Heart left ventricle (tissue), 16 donors: ENCODE measurements at places on chromosomes 1 and 21.

GRCh38 chr1:30232288-30232899 lies 491.0 kb downstream of the MATN1 start:
- no peak for DNase-seq

GRCh38 chr1:7302126-7302525 lies 469.0 kb upstream of the VAMP3 start:
- no peak for DNase-seq

- DNase-seq, result no peak
Observed at GRCh38 chr21:24424776-24425175, 1182.5 kb downstream of the MRPL39 start.

DNA sequence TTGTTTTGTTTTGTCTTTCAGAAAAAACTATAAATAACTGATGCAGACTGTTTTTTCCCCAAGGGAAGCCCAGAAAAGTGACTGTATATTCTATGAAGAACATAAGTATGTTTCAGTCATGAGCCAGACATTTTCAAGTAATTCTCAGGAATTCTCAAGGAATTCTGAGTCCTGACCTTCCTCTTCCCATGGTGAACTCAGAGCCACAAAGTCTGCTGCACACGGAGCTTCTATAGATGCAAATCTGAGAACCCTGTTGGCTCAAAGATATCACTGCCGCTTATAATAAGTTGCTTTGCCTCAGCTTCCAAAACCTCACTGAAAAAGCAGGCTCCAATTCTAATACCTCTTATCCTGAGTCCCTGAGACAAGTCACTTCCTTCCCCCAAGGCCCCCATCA lies 418.5 kb upstream of the RUNX1 start:
- DNase-seq, result no peak

- no peak for DNase-seq
Observed at GRCh38 chr1:52635321-52636089, 2.5 kb downstream of the SHISAL2A start.

DNA sequence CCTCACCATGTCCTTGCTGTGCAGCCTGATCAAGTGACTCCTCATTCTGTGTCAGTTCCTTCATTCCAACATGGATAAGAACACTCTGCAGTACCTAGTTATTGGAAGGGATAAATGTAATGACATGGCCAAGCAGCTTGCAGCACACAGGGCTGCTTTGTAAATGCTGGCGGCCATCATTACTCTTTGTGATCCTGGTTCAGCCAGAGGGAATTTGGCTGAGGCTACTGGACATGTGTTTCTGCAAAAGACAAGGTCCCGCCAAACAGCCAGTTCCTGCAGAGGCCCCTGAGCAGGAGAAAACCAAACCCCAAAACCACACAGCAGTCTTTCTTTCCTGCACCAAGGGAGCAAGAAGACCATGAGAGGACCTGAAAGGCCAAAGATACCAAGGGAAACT lies 495.8 kb downstream of the AJAP1 start:
- no peak for DNase-seq

GRCh38 chr1:7539769-7540175 lies 231.3 kb upstream of the VAMP3 start:
- no peak for DNase-seq

DNA sequence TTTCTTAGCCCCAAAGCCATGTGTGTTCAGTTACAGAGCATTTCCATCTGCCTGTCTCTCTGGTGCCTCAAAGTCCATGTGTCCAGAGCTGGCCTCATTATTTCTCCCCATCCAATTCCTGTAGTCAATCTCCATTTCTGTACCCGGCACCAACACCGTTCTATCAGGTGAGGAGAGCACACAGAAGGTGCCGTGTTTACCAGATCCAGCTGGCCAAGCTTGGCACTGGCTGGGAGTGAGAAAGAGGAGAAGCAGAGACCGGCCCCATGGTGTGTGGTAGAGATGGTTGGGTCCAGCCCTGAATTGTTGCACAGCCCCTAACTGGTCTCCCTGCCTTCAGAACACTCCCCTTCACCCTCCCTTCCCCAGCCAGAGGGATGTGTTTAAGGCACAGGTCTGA lies 7.5 kb upstream of the SSBP3 start:
- no peak for DNase-seq

GRCh38 chr1:185739967-185740366 lies 5.8 kb downstream of the HMCN1 start:
- DNase-seq, result no peak

DNA sequence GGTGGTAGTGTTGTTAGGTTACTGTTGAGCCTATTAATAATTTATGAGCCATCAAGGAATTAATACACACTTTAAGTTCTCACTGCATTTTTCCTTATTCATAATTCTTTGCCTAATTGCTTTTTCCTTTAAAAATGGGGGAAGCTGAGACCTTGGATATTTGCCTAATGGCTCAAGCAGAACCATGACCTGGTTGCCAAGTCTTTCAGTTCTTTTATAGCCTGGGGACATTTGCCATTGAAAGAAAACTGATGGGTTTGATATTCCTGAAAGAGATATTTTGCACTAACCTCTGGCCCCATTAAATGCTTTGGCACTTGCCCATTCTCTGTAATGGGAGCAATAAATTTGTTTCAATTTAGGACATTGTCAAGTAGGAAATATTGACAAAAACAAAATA lies 18.5 kb upstream of the LRRC53 start:
- no peak for DNase-seq

GRCh38 chr1:52511439-52511838 lies 41.5 kb downstream of the TUT4 start:
- DNase-seq, result no peak

GRCh38 chr1:19599810-19600209 lies 44.3 kb upstream of the NBL1 start:
- no peak for DNase-seq

GRCh38 chr1:31798433-31799195 lies 17.2 kb downstream of the SPOCD1 start:
- DNase-seq, result no peak

- DNase-seq, result no peak
Observed at GRCh38 chr21:16773206-16773605, 739.6 kb upstream of the CXADR start.
